Iris pigment epithelial cell (primary cell): ENCODE measurements at places on chromosomes 13 and 19.

DNA sequence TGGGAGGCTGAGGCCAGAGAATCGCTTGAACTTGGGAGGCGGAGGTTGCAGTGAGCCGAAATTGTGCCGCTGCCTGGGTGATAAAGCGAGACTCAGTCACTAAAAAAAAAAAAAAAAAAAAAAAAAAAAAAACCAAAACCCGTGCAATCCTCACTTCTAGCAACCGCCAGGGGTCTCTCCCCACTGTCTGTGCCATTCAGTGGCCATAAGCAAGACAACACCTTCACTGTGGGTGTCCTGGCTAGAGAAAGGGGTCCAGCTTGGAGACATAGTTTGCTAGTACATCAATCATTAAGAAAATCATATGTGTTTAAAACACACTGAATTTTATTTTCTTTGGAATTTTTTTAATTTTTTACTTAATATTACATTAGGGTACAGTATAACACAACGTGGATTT, 68.2 kb downstream of the RASL11A start:
- no peak for DNase-seq

DNA sequence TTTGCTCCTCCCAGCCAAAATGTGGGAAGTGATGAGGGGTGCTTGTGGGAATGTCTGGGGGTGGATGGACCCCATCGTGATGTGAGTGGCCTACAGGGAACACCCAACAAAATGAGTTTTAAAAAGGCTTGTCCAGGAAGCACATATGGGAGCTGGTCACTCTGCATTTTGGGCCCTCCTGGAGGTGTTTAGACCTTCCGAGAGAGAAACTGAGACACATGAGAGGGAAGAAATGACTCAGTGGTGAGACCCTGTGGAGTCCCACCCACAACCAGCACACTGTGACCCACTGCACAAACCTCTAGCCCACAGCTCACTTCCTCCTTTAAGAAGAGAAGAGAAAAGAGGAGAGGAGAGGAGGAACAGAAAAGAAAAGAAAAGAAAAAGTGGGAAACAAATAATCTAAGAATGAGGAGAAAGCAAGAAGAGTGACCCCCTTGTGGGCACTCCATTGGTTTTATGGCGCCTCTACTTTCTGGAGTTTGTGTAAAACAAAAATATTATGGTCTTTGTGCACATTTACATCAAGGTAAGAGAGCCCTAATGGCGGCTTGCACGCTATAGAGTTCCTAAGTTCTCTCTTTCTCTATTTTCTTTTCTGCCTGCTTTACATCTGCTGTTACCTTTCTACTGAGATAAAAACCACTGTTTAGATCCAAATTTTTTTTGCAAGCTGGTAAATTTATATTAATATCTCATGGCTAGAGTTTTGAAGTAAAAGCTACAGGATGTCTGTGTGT, 13.3 kb upstream of the LILRB1 start:
- DNase-seq, result no peak

- DNase-seq, result no peak
Observed at GRCh38 chr19:21434967-21435544, 38.1 kb downstream of the ZNF493 start.

DNA sequence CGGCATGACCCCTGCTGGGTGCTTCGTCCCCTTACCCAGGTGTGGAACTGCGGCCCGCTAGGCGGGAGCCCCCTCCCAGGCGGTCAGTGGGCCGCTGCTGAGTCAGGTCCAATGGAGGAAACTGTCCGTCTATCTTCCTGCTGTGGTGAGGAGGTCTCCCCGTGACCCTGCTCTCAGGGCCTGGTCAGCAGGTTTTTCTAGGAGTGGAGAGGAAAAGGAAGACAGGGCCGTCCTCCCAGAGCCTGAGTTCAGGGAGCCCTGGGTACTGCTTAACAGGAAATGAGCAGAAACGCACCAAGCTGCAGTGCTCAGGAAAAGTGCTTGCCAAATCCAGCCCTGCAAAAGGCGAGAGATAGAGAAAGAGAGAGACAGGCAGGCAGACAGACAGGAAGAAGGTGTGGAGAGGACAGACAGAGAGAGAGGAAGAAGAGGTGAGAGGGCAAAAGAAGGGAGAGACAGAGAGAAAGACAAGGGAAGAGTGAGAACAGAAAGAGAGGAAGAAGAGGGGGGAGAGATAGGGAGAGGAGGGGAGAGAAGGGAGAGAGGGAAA, 10.3 kb downstream of the SH3GL1 start:
- DNase-seq, result peak; percentile 74

DNA sequence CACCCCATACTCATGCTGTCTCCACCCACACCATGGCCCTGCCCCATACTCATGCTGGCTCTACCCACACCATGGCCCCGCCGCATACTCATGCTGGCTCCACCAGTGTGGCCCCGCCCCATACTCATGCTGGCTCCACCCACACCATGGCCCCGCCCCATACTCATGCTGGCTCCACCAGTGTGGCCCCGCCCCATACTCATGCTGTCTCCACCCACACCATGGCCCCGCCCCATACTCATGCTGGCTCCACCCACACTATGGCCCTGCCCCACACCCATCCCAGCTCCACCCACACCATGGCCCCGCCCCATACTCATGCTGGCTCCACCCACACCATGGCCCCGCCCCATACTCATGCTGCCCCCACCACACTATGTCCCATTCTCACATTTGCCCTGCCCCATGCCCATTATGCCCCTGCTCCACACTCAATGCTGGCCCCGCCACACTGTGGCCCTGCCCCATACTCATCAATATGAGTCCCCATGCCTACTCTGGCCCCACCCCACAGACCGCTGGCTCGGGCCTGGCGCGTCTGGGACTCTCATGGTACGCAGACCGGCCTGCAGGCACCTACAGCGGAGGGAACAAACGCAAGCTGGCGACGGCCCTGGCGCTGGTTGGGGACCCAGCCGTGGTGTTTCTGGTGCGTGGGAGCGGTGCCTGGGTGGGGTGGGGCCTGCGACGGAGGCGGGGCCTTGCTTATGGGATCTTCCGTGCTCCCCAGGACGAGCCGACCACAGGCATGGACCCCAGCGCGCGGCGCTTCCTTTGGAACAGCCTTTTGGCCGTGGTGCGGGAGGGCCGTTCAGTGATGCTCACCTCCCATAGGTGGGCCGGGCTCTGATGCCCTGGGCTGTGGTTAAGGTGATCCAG, 3.7 kb upstream of the ARHGAP45 start:
- no peak for DNase-seq

- no peak for DNase-seq
Observed at GRCh38 chr13:47875201-47875600, 125.9 kb downstream of the SUCLA2 start.

- DNase-seq, result no peak
Observed at GRCh38 chr19:30385666-30386065, 13.5 kb downstream of the ZNF536 start.

DNA sequence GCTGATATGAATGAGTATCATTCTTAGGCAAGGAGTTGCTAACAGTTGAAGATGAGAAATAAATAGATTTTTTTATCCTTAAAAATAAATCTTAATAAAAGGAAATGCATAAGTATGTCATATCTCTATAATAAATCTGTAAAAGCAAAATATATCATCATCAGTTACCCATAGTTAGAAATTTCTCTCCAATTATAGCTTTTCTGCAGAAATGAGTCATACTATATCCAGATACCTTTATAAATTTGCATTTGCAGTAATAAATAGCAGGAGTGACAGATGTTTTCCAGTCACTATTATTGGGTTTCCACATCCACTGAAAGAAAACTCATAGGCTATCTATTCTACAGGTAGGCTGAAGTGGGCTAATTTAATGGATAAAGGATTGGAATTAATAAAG, 829.8 kb downstream of the PCDH9 start:
- no peak for DNase-seq
